Heart left ventricle (tissue), 16 donors: ENCODE measurements at places on chromosomes 12 and 14. TPM values are rescaled to one million over a fixed set of nuclear protein-coding genes. Genes with fewer than 3 reads are reported as not detected.

AQP2 gene
- not detected for total RNA-seq

DDIT3 gene
- 11.5 TPM for total RNA-seq

DNA sequence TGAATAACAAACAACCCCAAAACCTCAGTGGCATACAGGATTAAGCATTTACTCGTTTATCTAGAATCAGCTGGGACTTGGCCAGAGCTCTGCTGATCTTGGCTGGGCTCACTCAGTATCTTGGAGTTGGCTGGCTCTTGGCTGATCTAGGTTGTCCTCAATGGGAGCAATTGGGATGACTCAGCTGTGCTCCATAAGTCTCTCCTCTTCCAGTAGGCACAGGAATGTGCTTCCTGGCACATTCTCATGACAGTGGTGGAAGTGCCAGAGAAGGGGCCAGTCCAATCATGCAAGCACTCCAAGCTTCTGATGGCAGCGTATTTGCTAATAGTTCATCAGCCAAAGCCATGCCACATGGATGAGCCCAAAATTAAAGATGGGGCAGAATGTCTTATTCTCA lies 41.7 kb upstream of the ANO4 start:
- no peak for DNase-seq

SERPINA10 gene
- not detected for total RNA-seq

- DNase-seq, result peak; percentile 54
Measured at GRCh38 chr12:47870175-47870781, 34.5 kb downstream of the VDR start.

MYF6 gene
- not detected for total RNA-seq

DNA sequence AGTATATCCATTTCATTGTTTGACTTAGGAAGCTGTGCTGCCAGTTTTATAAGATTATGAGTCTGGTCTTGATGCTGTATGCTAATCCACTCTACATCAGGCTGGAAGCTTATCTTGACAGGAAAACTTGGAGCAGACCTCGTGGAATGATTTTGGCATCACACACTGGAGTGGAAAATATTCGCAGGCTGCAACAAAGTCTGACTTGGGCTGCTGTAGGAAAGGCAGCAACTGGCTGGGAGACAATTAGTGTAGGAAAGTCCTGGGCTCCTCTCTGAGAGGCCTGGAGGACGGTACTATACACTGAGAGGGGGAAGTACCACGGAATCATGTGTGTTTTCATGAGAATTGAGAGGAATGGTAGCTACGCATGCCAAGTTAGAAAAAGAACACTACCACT lies 383.7 kb downstream of the ETNK1 start:
- DNase-seq, result peak; percentile 20

GRCh38 chr12:88552610-88553079 lies 27.6 kb downstream of the KITLG start:
- DNase-seq, result no peak

GRCh38 chr12:82378997-82379396 lies 20.7 kb downstream of the METTL25 start:
- DNase-seq, result no peak

- DNase-seq, result no peak
Measured at GRCh38 chr12:129927316-129927900, 23.6 kb upstream of the TMEM132D start.

KRT72 gene
- total RNA-seq, result not detected

DNA sequence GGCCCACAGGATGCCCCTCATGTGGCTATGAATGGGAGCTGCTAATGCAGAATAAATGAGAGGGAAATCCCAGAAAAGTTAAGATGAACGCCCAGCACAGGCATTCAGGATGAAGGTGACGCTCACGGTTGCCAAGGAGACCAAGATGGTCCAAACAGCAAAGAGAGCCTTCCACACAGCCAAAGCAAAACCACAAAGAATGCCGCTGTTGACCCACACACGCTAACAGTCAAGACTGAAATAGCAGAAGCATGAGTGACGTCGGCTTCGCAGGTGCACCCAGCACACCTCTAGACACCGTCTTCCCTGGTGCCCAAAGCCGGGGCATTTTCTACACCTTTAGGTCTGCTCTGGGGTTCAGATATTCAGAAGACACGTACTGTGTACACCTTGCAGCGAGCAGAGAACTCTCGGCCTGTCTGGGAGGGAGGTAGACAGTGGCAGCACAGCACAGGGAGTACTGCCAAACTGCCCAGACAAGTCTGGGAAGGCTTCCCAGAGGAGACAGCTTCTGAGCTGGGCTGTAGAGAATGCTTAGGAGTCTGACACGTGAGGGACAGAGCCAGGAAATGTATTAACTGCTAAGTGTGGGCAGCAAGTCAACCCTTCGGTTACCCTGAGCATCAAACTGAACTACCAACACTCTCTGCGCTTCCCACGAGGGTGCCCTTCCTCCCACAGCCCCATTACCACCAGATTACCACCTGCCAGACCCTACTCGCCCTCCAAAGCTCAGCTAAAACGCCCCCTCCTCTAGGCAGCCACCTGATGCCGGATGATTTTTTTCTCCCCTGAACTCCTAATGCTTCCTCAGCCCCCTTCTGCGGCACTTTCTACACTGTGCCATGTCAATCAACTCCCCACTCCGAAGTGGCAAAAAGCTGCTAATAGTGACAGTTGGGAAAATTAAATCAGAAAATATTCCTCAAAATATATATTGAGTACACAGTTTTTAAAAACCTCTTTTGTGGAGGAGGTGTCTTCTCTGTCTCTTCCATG lies 50.1 kb downstream of the CCDC88C start:
- no peak for DNase-seq

- DNase-seq, result no peak
Measured at GRCh38 chr14:64737391-64738280, 33.4 kb downstream of the PLEKHG3 start.

DNA sequence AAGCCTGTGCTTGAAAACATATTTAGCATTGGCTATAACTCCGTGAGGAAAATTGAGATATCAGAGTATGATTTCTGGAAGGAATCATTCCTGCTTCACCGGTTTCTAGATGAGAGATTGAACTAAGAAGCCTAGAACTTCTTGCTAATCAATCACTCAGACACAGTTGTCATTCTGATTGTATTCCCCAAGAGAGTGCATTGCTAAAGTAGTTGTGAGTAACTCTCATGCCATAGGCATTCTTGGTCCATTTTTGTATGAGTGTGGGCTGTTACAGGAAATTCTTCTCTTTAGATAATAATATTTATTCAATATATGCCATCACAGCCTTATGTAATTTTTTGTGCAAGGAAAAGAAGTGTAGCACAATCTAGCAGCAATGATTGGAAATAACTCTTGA lies 893.3 kb upstream of the MDGA2 start:
- DNase-seq, result no peak

FOXG1 gene
- total RNA-seq, result not detected

- peak; percentile 95 for DNase-seq
Measured at GRCh38 chr14:77320238-77320935, at the start of gene POMT2. TSS of gene POMT2 (minus strand) at chr14:77320883. CDS start at chr14:77320681, 202 bp downstream.

- DNase-seq, result no peak
Measured at GRCh38 chr12:106721915-106722314, 52.6 kb upstream of the RIC8B start.

DNA sequence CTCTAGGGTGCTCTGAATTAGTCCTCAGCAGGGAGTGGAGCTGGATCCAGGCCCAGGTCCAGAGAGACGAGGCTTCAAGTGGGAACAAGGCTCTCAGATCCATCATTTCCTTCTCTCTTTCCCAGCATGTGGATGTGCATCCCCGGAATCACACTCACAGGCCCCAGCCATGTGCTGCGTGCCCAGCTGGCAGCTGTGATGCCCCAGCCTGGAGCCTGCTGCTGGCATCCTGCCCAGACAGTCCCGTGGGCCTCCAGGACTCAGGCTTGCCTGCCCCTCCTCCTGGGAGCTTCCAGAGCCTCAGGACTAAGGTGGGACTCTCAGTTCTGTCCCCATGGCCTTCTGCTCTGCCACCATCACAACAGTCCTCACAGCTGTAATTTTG lies 6.2 kb upstream of the KRT84 start:
- DNase-seq, result peak; percentile 82

DNA sequence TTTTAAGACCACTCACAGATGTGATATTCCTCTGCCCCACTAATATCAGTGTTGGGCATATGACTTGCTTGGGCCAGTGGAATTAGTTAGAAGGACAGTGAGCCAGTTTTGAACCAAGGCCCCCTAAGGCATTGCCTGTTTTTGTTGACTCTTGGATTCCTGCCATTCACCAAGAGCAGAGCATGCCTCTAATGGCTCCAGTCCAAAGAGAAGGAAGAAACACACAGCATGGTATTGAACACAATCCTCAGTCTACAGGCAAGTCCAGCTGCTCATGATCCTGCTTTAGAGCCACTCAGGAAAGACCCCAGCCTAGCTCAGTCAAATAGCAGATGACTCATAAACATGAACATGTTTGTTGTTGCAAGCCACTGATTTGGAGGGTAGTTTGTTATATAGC lies 1201.5 kb downstream of the BCL11B start:
- no peak for DNase-seq

GRCh38 chr14:58027904-58028303 lies 124.1 kb downstream of the ARMH4 start:
- DNase-seq, result no peak

DNA sequence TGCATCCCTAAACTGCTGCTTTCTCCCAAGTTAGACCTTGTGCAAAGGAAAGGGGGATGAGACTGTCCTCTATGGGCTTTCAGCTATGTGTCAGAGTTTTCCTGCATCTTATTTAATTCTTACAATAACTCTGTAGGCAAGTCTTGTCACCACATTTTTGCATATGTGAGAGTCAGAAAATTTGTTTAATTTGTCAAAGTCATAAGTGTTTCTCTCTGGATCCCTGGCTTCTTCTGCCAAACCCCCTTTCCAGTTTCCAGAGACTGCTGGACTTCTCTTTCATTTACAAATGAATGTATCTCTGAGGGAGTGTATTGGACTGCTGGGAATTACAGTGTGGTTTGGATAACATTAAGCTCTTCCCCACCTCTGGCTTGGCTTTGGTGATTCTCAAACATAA lies 877.6 kb upstream of the SEL1L start:
- no peak for DNase-seq
